ENCODE measurements at places on chromosomes 2 and 18. TPM values are rescaled to one million over a fixed set of nuclear protein-coding genes. Genes with fewer than 3 reads are reported as not detected.

- no peak for ATAC-seq
Measured at GRCh38 chr2:215505044-215505786, 69.3 kb upstream of the FN1 start.

DNA sequence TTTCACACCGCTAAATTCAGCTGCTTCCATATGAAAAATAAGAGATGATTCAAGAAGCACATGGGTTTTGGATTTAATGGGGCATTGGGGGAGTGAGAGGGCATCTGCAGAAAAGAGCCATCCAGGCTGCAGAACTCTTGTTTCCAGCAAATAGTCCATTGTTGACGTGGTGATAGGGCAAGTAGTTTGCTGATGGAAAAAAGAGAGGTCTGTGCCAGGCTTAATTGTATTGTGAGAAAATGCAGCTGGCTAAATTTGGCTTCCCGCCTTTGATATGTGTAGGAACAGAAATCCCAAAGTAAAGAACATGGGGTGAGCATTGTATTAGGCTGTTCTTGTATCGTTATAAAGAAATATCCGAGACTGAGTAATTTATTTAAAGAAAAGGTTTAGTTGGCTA, 199.5 kb downstream of the SETBP1 start:
- no peak for ATAC-seq

MC2R gene
- total RNA-seq: not detected

RBM44 gene
- 3.9 TPM for total RNA-seq

CETN1 gene
- total RNA-seq: not detected

GRCh38 chr2:224222291-224222690, 179.6 kb downstream of the FAM124B start:
- no peak for ATAC-seq

PAX3 gene
- not detected for total RNA-seq

- peak; percentile 80 for ATAC-seq
Measured at GRCh38 chr2:164761737-164762460, 79.7 kb downstream of the COBLL1 start.
